ELF-1 (cell line): ENCODE measurements at places on chromosomes 2 and 18.

DNA sequence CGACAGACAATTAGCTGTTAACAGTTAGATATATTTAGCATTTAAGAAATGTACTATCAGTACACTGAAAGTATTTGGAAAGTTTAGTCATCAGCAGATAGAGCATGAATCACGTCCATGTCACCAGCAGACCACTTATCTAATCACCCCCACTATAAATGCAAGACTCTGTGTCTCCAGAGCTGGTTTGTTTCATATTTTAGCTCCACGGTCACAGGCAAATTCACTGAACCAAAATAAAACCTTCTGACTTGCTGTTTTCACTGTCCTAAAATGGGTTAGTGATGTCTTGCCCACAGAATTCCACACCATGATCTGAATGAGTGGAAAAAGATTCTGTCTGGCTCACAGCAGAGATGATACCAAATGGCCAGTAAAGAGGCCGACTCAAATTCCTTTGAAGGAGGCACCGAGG, 64.9 kb downstream of the CDH2 start:
- no peak for DNase-seq

- DNase-seq, result no peak
Measured at GRCh38 chr18:13457327-13457726, 238.8 kb downstream of the LDLRAD4 start.

DNA sequence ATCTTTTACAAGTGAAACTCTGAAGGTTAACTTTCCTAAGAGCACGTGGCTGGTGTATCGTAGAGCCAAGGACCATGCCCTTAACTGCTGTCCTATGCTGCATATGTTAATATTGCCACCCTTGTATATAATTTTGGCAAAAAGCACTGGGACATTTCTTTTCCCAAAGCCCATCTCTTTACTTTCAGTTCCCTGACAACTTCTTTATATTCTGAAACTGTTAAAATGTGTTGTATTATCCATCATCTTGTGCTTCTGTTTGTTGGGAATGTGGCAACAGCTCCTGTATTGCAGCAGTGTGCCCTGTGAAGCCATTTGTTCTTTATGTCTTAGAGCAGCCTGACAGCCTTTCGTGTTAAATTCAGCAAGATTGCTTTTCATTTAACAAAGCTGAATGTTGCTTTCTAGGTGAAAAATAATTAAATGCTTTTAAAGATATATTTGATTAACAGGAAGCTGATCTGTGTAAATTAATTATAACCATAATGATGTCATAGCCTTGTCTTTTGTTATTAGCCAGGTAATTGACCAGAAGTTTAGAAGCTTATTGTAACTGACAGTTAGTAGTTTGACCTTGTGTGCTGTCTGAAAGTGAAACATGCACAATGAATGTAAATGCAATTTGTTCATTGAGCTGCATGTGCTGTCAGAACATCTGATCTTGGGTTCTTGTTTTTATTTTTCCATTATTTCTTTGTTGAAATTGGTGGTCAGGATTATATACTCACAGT, 9.7 kb downstream of the RHBDD1 start:
- DNase-seq, result no peak

- no peak for DNase-seq
Measured at GRCh38 chr2:73269686-73270465, 14.4 kb downstream of the FBXO41 start.

- no peak for DNase-seq
Measured at GRCh38 chr2:26533661-26534060, 55.7 kb upstream of the OTOF start.

GRCh38 chr2:71353248-71353647, 21.7 kb downstream of the ZNF638 start:
- DNase-seq, result no peak

DNA sequence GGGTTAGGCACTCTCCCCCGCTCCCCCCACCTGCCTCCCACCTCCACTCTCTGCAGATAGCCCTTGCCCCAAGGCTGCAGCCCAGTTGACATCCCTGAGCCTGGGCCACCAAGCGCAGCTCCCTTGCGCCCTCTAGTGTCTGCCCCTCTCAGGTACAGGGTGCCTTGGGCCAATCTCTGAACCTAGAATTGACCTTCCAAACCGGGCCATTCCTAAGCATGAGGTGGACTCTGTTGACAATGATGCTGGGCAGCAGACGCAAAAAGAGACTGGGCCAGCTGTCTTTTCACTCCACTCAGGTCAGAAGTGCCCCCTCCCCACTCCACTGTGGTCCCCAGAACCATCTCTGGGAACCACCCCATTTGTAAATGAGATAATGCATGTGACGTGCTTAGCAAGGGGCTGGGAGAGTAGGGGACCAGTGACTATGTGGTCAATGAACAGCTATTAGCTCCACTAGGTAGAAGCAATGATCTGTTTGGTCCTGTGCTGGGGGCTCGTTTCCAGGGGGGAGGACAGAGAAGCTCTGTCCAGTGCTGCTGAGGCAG, 43.3 kb upstream of the PLB1 start:
- peak; percentile 85 for DNase-seq

DNA sequence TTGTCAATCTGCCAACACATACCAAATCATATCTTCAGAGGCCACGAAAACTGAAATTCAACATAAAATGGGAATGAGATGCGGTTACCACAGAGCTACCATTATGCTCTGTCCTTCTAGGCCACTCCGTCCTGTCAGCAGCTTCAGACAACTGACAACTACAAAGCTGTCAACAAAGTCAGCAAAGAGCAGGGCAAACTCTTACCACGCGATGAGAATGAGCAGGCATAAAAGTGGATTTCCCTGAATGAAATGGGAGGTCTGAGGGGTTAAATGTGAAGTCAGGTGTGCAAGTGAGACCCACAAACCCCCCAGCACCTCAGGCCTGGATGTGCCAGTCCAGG, 130.1 kb downstream of the LNPK start:
- DNase-seq, result no peak

GRCh38 chr2:100292022-100292580, 30.2 kb downstream of the LONRF2 start:
- peak; percentile 84 for DNase-seq

- DNase-seq, result no peak
Measured at GRCh38 chr2:75614162-75614651, 32.4 kb upstream of the MRPL19 start.

DNA sequence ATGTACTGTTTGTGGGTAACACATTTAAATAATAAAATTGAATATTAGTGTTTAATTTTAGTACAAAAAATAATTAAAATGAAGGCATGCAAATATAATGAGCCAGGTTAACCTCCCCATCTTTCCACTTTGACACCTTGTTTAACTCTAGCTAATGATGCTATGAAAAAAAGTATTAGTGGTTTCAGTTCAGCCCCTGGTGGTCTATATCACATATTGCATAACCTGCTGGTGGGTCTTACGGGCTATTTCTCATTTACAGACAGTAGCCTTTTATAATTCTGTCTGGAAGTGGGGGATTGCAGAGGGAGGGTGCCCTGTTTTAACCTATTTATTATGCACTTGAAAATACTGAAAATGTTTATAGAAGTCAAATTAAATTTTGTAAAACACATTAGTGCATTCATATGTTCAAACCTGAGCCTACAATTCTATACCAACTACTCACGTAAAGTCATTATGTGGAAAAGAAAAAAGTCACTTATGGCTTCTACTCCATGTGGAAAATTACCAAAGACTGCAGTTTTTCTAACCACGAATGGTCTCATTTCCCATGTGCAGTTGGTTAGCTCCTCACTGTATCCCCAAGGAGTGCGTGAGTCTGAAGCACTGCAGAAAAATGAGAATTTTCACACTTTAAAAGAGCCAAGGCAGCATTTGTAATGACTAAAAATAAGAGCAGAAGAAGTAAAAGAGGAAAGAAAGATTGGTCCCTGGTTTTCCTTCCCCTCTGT, 381.0 kb downstream of the MTX2 start:
- DNase-seq, result no peak
